IMR-90 (cell line): ENCODE measurements at places on chromosomes 7 and 10.

GRCh38 chr7:94160719-94161435 lies 156.7 kb upstream of the BET1 start:
- DNase-seq = no peak

- DNase-seq = peak; percentile 87
Measured at GRCh38 chr7:149460493-149461277, at the start of gene ZNF777. ZNF777 (minus strand) TSS chr7:149461062; CDS start chr7:149456022, 5,040 bp downstream.

- no peak for DNase-seq
Measured at GRCh38 chr7:130909161-130909836, 175.3 kb upstream of the KLF14 start.

DNA sequence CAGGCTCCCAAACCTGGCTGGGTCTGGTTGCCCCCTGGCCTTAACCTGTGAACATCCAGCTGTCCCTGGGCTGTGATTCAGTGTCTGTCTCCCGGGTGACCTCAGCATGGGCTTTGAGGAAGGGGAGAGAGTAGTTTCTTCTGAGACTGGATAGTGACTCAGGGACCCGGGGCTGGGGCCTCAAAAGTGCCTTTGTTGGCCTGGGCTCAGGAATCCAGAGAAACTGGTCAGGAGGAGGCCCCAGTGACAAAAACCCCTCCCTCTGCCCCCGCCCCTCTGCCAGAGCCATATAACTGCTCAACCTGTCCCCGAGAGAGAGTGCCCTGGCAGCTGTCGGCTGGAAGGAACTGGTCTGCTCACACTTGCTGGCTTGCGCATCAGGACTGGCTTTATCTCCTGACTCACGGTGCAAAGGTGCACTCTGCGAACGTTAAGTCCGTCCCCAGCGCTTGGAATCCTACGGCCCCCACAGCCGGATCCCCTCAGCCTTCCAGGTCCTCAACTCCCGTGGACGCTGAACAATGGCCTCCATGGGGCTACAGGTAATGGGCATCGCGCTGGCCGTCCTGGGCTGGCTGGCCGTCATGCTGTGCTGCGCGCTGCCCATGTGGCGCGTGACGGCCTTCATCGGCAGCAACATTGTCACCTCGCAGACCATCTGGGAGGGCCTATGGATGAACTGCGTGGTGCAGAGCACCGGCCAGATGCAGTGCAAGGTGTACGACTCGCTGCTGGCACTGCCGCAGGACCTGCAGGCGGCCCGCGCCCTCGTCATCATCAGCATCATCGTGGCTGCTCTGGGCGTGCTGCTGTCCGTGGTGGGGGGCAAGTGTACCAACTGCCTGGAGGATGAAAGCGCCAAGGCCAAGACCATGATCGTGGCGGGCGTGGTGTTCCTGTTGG lies at the start of gene CLDN4:
CLDN4 (plus strand) TSS at position 316 of the 903 bp plus-strand sequence; CDS start at position 522, 206 bp downstream.
- peak; percentile 28 for DNase-seq

GRCh38 chr10:7397049-7398035 lies 13.5 kb downstream of the SFMBT2 start:
- peak; percentile 16 for DNase-seq

GRCh38 chr10:108801775-108802517 lies 1121.4 kb downstream of the XPNPEP1 start:
- peak; percentile 70 for DNase-seq

GRCh38 chr10:33056828-33057596 lies 99.0 kb upstream of the ITGB1 start:
- no peak for DNase-seq

DNA sequence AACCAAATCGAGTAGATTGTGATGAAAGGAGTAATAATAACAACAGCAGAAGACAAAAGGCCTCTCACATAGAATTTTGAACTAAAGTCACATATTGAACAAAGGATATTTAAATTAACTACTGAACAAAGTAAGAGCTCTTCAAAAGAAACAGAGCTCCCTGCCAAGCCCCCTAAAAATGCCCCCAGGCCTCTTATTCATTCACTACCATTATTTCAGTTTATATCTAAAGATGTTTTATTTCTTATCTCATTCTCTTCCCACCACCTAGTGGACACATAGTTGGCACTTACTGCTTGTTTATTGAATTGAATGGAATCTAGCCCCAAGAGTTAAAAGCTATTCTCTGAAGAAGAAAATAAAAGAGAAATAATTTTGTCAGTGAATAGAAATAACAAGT lies 37.4 kb downstream of the VCL start:
- peak; percentile 49 for DNase-seq

DNA sequence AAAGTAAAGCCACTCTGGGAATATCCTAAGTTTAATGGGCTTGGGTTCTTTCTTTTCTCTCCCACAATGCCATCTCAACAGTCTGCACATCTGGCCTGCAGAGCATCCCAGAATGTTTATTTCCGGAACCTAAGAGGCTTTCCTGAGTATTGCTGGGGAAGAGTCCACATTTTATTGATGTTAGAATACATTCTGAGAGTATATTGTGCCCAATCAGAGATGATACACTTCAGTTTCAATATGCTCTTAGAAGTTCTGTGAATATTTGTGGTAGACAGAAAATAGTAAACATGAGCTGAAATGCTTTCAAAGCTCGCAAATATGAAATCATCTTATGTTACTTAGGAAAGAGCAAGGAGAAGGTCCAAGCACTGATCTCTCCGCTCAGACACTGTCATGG lies 200.6 kb downstream of the TWIST1 start:
- no peak for DNase-seq

DNA sequence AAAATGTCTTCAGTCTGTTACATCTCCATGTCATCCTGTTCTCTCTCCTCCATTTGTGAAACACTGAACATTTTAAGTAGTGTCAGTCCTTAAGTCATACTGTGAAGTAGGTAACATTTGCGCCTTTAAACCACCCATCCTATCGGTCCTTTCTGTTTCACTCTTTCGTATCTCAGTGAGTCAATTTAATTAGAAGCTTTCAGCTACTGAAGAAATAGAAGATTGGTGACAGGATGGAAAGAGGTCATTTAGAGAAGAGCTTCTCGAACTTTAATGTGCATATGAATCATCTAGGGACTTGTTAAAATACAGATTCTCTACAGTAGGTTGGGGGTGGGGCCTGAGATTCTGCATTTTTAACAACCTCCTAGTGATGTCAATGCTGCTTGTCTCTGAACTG lies 113.4 kb downstream of the SRI start:
- DNase-seq = no peak

DNA sequence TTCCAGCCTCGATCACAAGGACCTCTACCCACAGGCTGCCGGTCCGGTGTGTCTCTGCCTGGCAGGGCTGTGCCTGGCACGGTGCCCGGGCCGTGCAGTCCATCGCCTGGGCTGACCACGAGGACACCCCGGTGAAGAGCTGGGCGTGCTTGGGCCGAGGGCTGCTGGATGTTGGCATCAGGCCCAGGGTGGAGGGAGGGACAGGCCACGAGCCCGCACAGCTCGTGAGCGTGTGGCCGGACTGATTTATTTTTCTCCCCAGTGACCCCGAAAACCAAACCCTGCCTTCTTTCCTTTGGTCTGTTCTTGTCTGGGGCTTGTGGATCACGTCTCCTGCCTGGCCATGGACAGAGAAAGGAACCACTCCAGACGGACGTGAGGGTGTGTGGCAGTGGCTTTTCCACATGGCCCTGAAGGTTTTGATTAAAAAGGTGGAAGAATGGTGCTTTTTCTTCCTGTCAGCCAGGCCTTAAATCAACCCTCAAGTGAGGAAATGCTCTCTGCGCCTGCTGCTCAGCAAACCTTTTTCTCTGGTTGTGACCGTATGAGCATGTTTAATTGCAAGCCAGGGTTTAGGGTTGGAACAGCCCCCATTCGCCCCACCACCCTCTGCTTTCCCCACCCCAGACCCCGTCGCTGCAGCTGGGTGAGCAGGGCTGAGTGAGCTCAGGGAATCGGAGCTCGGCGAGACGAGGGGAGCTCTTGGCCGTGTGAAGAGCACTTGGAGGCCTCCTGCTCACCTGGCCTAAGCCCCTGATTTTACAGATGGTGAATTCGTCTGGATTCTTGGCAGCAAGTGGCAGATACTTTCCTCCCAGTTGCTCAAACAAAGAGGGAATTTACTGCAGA lies 130.1 kb downstream of the RGS10 start:
- peak; percentile 55 for DNase-seq

GRCh38 chr7:148108381-148108780 lies 482.2 kb upstream of the C7orf33 start:
- no peak for DNase-seq

- no peak for DNase-seq
Measured at GRCh38 chr7:92075455-92076158, 58.7 kb downstream of the CYP51A1 start.

GRCh38 chr7:39417642-39418041 lies 148.6 kb upstream of the YAE1 start:
- no peak for DNase-seq

- no peak for DNase-seq
Measured at GRCh38 chr7:128003167-128003566, 28.1 kb downstream of the LRRC4 start.

GRCh38 chr7:97422046-97422445 lies 304.5 kb downstream of the SDHAF3 start:
- DNase-seq = no peak

- DNase-seq = no peak
Measured at GRCh38 chr7:128102490-128103291, 71.5 kb upstream of the LRRC4 start.

GRCh38 chr7:85185424-85186082 lies 1.3 kb downstream of the SEMA3D start:
- DNase-seq = peak; percentile 61

GRCh38 chr7:106262221-106262881 lies 22.4 kb downstream of the NAMPT start:
- DNase-seq = no peak

DNA sequence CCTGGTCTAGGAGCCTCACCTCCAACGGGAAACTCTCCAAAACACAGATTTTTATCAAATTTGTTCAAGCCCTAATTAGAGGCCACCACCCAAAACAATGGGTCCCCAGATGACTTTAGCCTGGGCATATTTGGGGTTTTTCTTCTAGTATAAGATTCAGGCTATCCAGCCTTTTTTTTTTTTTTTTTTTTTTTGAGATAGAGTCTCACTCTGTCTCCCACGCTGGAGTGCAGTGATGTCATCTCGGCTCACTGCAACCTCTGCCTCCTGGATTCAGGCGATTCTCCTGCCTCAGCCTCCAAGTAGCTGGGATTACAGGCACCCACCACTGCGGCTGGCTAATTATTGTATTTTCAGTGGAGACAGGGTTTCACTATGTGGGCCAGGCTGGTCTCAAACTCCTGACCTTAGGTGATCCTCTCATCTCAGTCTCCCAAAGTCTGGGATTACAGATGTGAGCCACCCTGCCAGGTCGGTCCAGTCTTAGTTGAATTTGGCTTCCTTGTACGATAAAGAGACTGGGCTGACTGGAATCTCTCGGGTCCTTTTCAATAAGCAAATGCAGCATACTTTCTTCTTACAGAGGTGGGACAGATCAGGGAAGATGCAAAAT lies 91.4 kb upstream of the KLF6 start:
- no peak for DNase-seq

- DNase-seq = no peak
Measured at GRCh38 chr10:112716076-112716475, 234.0 kb upstream of the TCF7L2 start.

- DNase-seq = no peak
Measured at GRCh38 chr10:8731121-8732095, 676.9 kb downstream of the GATA3 start.

GRCh38 chr7:34902182-34902581 lies 135.1 kb downstream of the DPY19L1 start:
- DNase-seq = no peak

- DNase-seq = peak; percentile 64
Measured at GRCh38 chr7:105149827-105150226, 135.8 kb downstream of the KMT2E start.

DNA sequence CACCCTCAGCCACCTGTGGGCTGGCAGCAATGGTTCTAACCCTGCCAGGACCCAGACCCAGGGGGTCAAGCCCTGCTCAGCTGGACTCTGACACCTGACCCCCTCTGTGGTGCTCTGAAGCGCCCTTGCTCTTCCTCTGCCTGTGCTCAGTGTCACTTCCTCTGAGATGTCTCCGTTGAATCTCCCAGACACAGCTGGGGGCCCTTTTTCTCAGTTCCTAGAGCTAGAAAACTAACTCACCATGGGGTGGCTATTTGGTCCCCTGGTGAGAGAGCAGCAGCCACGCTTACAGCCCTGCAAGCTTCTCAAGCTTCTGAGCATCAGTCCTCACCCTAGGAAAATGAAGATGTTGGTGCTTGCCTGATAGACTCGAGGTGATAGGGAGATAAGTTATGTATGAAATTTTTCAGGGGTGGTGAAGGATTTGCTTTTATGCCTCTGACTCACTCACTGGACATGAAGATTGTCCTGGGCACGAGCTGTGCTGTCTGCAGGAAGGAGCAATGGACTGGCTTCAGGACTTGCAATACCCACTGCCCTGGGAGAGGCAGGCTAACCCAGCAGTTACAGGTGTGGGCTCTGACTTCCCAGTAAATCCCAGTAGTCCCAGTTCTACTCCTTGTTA lies 29.6 kb downstream of the COL13A1 start:
- peak; percentile 42 for DNase-seq

GRCh38 chr7:36016648-36017047 lies 136.4 kb upstream of the EEPD1 start:
- no peak for DNase-seq

GRCh38 chr7:69002416-69002815 lies 595.9 kb upstream of the AUTS2 start:
- DNase-seq = peak; percentile 10

- no peak for DNase-seq
Measured at GRCh38 chr10:96339383-96339782, 19.4 kb downstream of the OPALIN start.

DNA sequence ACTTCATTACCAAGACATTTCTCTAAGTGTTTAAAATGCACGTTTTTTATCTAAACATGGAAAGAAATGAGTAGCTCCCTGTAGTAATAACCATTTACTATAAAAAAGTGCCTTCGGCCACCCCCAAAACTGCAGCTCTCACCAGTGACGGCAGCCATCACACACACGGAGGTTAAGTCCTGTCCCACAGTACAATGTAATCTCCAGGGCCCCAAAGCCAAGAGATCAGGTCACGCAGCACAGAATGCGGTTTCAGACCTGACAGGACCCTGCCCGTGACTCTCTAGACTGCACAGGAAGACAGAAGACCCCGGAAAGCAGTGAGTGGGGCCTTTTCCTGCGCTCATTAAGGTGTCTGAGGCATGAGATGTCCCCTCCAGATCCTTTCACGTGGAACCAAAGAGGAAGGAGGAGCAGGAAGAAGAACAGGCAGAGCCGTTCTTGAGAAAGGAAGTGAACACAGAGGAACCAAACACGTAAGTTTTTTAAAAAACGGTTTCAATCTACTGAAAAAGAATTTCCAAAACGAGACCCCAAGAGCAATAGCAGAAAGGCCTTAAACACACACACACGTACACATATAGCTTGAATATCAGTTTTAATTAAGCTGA lies 125.7 kb downstream of the ZMYND11 start:
- no peak for DNase-seq

DNA sequence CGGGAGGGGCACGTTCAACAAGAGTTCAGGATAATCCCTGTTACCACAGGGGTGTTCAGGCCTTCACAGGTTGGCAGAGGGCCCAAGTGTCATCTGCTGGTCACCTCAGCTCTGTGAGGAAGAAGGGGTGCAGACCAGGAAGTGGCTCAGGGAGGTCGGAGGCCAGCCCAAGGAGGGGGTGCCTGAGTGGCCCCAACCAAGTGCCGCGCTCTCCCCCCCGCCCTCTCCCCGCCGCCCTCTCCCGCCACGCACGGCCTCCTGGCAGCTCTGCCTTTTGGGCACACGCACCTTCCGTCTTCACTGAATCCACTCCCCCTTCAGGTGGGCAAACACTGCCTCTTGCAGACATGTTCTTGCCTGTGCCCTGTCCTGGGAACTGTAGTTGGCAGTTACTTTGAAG lies 245.2 kb downstream of the PAXIP1 start:
- no peak for DNase-seq

- DNase-seq = no peak
Measured at GRCh38 chr7:135377171-135377570, 132.7 kb downstream of the CNOT4 start.
